Ascending aorta (tissue), 2 donors: ENCODE measurements at places on chromosomes 7 and 10.

DNA sequence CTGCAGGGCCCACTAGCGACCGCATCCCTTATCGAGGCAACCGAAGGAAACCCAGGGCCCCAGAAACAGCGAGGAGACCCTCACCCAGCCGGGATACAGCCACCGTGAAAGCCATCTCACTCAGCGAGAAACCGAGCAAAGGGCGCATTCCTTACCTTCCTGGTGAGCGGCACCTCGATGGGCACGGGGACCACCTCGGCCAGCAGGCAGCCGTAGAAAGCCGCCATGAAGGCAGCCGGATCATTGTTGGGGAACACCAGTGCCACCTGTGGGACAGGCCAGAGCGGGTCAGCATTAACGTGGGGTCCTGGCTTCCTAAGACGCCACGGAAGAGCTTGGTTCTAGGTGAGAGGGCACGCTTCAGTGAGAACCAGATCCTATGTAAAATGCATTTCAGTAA, 263.7 kb downstream of the ZMYND11 start:
- H3K27me3 ChIP-seq: no peaks in the 10 kb centered on the region
- H3K4me3 ChIP-seq: no peak overlapping the region
- peaks cover 13% of the 10 kb centered on the region for H3K36me3 ChIP-seq
- no peak overlapping the region for H3K27ac ChIP-seq

- no peaks in the 10 kb centered on the region for H3K27me3 ChIP-seq
- no peak for DNase-seq
- no peaks in the 10 kb centered on the region for H3K4me1 ChIP-seq
- H3K4me3 ChIP-seq: no peak overlapping the region
These were observed 226.9 kb downstream of the ABCA13 start for GRCh38 chr7:48398191-48398590.

- H3K27ac ChIP-seq: no peak overlapping the region
- H3K27me3 ChIP-seq: no peaks in the 10 kb centered on the region
- DNase-seq: no peak
- H3K36me3 ChIP-seq: peaks cover 31% of the 10 kb centered on the region
- no peaks in the 10 kb centered on the region for H3K4me1 ChIP-seq
These were observed 361.8 kb upstream of the GALNT17 start for GRCh38 chr7:70770154-70770553.

- no peak overlapping the region for H3K27ac ChIP-seq
- H3K4me1 ChIP-seq: no peaks in the 10 kb centered on the region
- no peaks in the 10 kb centered on the region for H3K27me3 ChIP-seq
- no peak for DNase-seq
These were observed 610.6 kb downstream of the ZWINT start for GRCh38 chr10:55750458-55750857.

DNA sequence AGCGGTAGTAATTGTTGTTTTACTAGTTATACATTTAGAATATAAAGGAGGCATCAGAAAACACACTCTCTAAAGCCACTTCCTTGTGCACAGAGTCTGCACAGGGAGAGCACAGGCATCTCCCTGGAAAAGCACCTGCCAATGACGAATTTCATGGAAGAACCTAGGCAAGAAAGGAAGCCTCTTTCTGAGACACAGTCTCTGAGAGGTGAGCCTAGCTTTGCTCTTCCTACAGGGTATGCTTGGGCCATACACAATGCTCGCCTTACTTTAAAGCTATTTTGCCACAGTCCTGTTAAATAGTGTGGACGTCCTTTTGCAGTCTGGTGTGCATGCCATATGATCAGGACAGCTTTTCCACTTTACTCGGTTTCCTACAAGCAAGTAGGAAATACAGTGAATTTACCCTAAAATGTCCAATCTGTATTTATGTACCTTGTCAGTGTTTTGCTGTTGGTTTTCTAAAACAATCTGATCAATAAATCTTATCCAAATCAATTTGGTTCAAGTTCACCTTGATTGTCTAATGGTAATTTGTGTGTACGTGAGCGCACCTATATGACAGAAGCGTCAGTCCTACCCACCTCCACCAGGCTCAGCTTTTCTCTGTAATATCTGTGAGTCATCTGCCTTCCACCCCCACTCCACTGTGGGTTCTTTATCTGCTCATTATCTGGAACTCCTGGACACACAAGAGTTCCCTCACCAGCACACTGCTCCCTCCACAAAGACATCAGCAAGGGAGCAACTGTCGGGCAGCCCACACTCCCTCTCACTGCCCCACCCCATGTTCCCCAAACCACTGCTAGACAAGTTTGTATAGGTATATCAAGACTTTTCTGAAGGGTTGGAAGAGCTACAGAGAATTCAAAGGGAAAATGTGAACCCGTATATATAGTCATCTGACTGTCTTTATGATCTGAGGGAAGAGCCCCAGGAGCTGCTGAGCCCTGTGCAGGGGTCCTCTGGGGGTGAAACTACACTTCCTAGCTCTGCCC, 65.2 kb downstream of the KLHDC10 start:
- H3K4me1 ChIP-seq: no peaks in the 10 kb centered on the region
- DNase-seq: no peak
- H3K4me3 ChIP-seq: no peak overlapping the region

DNA sequence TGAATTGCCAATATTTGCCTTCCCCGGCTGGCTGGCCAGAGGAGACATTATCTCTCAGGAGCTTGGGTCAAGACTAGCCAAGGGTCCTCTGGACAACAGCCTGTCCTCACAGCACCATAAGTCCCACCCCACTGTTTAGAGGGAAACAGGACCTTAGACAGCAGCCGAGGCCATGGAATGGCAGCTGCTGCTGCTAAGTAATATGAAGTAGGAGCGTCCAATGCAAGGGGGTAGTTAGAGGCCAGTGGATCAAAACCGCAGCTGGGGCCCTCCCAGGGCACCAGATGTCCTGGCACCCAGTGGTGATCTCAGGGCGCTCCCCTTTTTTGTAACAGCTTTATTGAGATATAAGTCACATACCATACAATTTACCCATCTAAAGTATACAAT, 12.9 kb upstream of the KCP start:
- DNase-seq: no peak
- H3K4me1 ChIP-seq: no peaks in the 10 kb centered on the region
- H3K36me3 ChIP-seq: no peaks in the 10 kb centered on the region

DNA sequence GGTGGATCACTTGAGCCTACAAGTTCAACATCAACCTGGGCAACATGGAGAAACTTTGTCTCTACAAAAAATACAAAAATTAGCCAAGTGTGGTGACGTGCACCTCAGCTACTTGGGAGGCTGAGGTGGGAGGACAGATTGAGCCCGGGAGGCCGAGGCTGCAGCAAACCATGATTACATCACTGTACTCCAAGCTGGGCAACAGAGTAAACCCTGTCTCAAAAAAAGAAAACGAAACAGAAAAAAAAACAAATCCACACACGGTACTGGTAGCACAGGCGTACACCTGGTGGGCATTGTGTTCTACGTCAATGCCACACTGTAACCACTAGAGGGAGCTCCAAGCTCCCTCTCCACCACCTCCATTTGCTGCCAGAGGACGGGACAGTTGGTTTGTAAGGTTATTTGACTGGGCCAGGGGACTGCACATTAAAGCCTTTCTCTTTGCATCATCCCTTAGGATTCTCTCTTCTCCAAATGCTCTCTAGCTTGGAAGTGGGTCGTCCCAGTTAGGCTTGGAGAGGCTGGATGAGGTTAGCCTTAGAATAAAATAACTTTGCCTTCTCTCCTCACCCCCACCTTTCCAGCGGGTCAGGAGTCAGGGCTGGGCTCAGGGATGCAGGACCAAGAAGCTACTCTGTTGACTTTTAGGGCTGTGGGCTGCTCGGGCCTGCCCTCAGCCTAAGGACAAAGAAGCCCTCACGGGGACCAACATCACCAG, 130.8 kb downstream of the SORBS1 start:
- H3K36me3 ChIP-seq: peaks cover 85% of the 10 kb centered on the region
- H3K27ac ChIP-seq: peak overlapping the region; percentile 93
- H3K4me3 ChIP-seq: no peak overlapping the region
- no peak for DNase-seq
- no peaks in the 10 kb centered on the region for H3K27me3 ChIP-seq

DNA sequence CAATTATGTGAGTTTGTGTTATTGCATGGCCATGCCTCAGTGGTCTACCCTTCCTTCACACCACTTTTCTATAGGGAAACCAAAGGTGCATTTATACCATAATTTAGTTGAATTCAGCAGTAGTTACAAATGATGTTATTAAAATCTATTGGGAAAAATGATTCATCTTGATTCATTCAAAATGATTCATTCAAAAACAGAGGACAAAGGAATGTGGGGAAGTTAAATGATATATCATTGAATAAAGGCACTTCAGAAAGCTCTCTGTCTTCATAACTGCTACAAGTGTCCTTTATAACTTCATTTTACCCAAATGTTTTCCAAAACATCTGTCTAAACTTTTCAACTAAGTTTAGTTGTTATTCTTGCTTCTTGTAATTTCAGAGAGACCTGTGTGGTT, 722.9 kb downstream of the GRM8 start:
- DNase-seq: no peak
- H3K27ac ChIP-seq: no peak overlapping the region
- H3K27me3 ChIP-seq: no peaks in the 10 kb centered on the region
- H3K4me1 ChIP-seq: no peaks in the 10 kb centered on the region
- no peaks in the 10 kb centered on the region for H3K36me3 ChIP-seq

DNA sequence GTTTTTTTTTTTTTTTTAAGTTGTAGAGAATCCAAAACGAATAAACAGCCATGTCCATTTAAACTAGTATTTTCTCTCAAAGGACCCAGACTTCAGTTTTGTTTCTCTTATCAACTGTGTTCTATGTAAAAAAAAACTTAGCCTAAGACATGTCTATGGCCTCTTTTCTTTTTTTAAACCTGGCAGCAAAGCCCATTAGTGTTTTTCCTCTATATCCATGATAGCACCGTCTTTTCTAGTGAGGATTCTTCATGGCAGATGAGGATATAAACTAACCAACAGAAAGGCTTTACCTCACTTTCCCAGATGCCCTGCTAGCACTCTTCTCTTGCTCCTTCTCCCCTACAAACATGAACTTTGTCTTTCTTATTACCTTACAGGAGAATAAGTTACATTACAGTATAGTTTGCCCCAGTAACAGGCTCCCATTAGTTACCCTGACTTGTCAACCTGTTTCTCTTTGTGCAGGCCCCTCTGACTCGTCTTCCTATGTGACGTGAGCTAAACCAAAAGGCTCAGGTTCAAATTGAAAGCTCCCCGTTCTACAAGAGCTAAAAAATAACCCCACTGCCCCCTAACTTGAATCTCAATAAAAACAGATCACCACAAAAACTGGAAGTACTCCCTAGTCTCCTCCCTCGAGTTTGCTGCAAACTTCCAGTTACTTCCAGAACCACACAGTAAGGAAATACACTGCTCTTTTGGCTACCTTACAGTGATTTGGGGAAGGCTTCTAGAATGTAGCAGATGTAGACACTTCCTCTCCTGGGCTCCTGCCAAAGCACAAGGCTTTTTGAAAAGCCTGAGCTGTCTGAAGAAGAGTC, 20.1 kb downstream of the P4HA1 start:
- H3K36me3 ChIP-seq: peaks cover 6% of the 10 kb centered on the region
- no peaks in the 10 kb centered on the region for H3K27me3 ChIP-seq
- DNase-seq: no peak
- H3K27ac ChIP-seq: peak overlapping the region; percentile 75

- H3K4me1 ChIP-seq: no peaks in the 10 kb centered on the region
- H3K4me3 ChIP-seq: no peak overlapping the region
- H3K27ac ChIP-seq: no peak overlapping the region
- no peak for DNase-seq
- no peaks in the 10 kb centered on the region for H3K36me3 ChIP-seq
- no peaks in the 10 kb centered on the region for H3K27me3 ChIP-seq
These were observed 154.9 kb downstream of the ATE1 start for GRCh38 chr10:121772884-121773283.

DNA sequence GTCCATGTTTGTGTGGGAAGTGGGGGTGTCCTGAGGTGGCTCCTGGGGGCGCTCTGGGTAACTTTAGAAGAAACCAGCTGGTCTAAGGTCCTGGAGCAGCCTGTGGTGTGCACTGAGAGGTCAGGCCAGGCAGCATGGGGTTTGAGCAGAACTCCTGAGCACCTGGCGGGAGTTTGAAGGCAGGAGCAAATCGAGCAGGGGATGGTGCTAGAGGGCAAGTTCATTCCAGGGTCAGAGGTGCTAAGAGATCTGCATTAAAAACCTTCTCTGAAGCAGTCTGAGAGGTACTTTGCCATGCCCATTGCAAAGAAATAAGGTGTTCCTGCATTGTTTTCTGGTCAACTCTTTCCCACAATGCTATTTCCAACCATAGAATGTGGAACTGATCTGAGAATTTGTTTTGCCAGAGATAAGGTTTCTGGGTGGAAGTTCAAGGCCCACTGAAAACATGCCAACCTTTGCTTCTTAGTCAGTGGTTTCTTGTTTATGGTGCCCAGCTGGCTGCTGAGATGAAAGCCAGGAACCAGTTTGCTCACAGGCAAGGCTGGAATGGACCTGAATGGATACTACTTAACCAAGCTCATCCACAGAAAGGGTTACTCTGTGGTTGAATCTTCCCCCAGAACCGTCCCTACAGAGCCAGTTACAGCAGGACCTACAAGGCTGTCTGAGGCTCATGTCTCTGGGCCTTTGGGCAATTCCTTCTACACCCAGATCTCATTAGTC, 136.3 kb upstream of the TMEM72 start:
- H3K4me1 ChIP-seq: no peaks in the 10 kb centered on the region
- H3K4me3 ChIP-seq: no peak overlapping the region
- H3K36me3 ChIP-seq: no peaks in the 10 kb centered on the region

DNA sequence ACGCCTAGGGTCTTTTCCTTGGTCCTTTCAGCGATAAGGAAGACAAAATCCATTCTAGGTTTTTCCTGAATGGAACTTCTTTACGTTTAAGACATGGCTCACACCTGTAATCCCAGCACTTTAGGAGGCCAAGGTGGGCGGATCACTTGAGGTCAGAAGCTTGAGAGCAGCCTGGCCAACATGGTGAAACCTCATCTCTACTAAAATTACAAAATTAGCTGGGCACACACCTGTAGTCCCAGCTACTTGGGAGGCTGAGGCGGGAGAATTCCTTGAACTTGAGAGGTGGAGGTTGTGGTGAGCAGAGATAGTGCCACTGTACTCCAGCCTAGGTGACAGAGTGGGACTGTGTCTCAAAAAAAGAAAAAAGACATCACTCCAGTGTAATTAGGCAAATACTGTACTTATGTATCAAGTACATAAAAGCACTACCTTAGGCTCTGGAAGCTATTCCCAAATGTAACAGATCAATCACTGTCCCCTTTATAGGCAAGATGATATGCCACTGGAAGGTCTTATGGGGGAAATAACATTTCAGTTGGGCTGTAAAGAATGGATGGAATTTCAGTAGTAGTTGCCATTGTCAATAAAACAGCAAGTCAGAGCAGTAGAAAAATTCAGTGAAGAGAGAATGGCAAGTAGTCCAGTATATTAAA, 5.7 kb downstream of the STK17A start:
- H3K4me1 ChIP-seq: no peaks in the 10 kb centered on the region
- H3K27me3 ChIP-seq: no peaks in the 10 kb centered on the region
- DNase-seq: no peak
- H3K36me3 ChIP-seq: no peaks in the 10 kb centered on the region
- H3K4me3 ChIP-seq: no peak overlapping the region
- peak overlapping the region; percentile 20 for H3K27ac ChIP-seq

GRCh38 chr10:129275886-129276285, 191.2 kb upstream of the MGMT start:
- H3K4me1 ChIP-seq: no peaks in the 10 kb centered on the region
- H3K36me3 ChIP-seq: no peaks in the 10 kb centered on the region
- no peak overlapping the region for H3K27ac ChIP-seq
- H3K4me3 ChIP-seq: no peak overlapping the region
- no peaks in the 10 kb centered on the region for H3K27me3 ChIP-seq

- no peaks in the 10 kb centered on the region for H3K36me3 ChIP-seq
- DNase-seq: no peak
- H3K27ac ChIP-seq: peak overlapping the region; percentile 12
These were observed 229.1 kb downstream of the BAMBI start for GRCh38 chr10:28906415-28906814.
